ENCODE measurements at places on chromosomes 3 and 15. TPM values are rescaled to one million over a fixed set of nuclear protein-coding genes. Genes with fewer than 3 reads are reported as not detected.

The POPDC2 gene
- 0.11 TPM for total RNA-seq

The DENND4A gene
- total RNA-seq: 26.7 TPM

The SLC28A2 gene
- not detected for total RNA-seq

The CCDC174 gene
- total RNA-seq: 7.4 TPM

The DNAH12 gene
- 0.04 TPM for total RNA-seq

The TICRR gene
- total RNA-seq: 9.2 TPM

The SPTSSB gene
- total RNA-seq: not detected

The ATP13A5 gene
- total RNA-seq: not detected

The C3orf22 gene
- not detected for total RNA-seq

The ZNF662 gene
- total RNA-seq: 1.4 TPM

The B3GNT5 gene
- 24.9 TPM for total RNA-seq

The STAB1 gene
- 189 TPM for total RNA-seq

The ISLR2 gene
- total RNA-seq: not detected

The GMPPB gene
- 75.5 TPM for total RNA-seq

Data from pulmonary artery endothelial cell (primary cell).